ENCODE measurements at places on chromosomes 4 and X. TPM values are rescaled to one million over a fixed set of nuclear protein-coding genes. Genes with fewer than 3 reads are reported as not detected.

- H3K4me3 ChIP-seq = no peak overlapping the region
- no peak overlapping the region for H3K27ac ChIP-seq
- peaks cover 13% of the 10 kb centered on the region for H3K36me3 ChIP-seq
- no peaks in the 10 kb centered on the region for H3K27me3 ChIP-seq
Observed at GRCh38 chr4:51870441-51871188, 27.7 kb downstream of the DCUN1D4 start.

GRCh38 chr4:130329036-130329435, 1233.1 kb downstream of the C4orf33 start:
- H3K27me3 ChIP-seq = no peaks in the 10 kb centered on the region
- DNase-seq = no peak
- no peak overlapping the region for H3K27ac ChIP-seq

DNA sequence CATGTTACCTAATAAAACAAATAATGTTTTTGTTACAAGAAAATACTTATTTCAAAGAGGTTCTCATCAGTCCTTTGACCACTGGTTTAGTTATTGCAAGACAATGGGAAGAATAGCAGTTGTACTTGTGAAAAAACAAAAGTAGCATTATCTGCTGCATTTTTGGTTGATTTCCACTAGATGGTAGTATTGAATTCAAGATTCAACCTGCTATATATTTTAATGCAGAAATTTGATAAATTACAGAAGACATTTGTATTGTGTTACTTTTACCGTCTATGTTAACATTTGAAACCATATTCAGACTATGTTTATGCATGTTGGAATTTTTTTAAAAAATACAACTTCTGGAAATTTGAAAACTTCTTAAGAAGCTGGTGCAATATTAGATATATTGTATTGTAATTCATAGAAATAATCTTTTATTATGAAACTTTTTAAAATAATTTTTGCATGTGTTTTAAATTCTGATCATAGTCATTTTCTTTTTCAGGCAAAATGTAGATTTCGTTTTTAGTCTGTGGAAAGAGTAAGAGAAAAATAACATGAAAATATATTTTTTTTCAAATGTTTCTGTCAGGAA, 56.4 kb downstream of the SPCS3 start:
- H3K27ac ChIP-seq = no peak overlapping the region
- H3K36me3 ChIP-seq = no peaks in the 10 kb centered on the region
- H3K4me3 ChIP-seq = no peak overlapping the region
- H3K27me3 ChIP-seq = no peaks in the 10 kb centered on the region

DNA sequence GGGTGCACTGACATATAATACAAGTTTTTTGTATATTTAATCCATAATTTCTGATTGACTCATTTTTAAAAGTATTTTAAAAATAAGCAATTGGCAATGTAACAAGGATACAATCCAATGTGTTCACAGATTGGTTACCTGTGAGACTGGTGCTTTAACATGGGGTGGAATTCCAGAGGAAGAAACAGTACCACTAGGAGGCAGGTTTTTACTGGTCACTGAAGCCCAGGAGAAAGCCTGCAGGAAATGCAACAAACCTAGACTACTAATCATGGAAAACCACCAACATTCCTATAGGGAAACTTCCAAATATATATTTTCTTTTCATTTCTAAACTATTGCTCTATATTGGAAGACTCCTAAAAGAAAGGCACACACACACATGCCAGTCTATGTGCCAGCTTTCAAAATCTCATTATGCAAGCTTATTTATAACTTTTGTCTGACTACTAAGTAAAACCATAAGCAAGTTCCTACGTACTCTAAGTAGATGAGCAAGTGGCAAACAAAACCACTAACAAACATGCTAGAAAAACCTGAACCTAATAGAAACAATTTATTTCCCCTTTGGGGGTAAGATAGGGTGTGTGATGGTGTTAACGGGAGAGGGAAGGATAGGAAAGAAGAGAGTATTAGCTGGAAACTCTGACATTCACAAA, 19.2 kb downstream of the G3BP2 start:
- H3K27ac ChIP-seq = no peak overlapping the region
- no peaks in the 10 kb centered on the region for H3K27me3 ChIP-seq
- DNase-seq = no peak
- no peak overlapping the region for H3K4me3 ChIP-seq
- no peaks in the 10 kb centered on the region for H3K36me3 ChIP-seq
- peaks cover 2% of the 10 kb centered on the region for H3K4me1 ChIP-seq

DNA sequence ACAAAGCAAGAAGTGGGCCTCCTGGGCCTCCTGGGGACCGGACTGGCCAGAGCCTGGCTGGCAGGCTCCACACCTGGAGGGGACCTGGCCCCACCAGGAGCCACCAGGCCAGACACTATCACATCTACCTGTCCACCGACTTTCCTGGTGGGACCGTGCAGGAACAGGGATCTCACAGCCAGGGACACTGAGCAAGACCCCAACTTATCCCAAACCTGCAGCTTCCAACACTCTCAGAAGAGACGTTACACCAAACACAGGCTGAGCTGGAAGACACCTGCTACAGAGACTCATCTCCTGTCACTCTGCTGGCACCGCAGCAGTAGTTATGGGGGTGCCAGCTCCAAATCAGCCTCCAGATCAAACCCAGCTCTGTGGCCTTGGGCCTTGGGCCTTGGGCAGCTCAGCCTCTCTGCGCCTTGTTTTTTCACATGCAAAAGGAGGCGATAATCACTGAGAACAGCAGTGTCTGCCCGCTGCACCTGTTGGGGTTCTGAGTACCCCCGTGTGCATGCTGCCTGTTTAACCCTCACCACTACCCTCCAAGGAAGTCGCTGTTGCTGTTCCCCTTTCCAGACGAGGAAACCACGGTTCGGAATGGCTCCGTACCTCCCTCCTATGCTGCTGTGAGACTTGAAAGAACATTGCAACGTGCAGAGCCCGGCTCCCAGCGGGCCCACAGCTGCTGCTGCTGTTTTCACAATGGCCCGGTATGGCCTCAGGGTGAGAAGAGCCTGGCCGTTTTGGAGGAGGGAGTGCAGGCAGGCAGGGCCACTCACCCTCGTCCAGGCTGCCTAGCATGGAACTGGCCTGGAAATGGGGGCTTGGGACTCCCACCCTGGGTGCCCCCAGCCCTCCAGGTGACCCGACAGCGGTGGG, 69.6 kb downstream of the ADRA2C start:
- peaks cover 29% of the 10 kb centered on the region for H3K27me3 ChIP-seq
- H3K4me3 ChIP-seq = no peak overlapping the region
- H3K36me3 ChIP-seq = no peaks in the 10 kb centered on the region
- no peak for DNase-seq

DNA sequence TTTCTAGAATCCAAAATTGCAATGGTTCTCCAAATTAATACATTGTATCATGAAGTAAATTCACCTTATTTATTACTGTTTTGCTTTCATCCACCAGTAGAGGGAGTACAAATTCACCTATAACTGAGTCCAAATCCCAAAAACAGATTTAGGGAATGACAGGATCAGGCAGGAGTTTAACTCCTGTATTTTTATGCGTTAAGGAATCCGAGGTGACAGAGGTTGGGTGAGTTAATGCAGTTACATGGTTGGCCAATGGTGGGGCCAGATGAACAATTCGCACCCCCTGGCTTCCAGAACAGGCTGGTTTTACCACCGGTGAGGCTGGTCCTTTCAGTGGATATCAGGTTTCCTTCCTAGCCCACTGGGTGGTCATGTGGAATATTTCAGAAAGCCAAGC, 82.4 kb downstream of the MTNR1A start:
- no peaks in the 10 kb centered on the region for H3K36me3 ChIP-seq
- H3K27ac ChIP-seq = no peak overlapping the region
- H3K27me3 ChIP-seq = no peaks in the 10 kb centered on the region

DNA sequence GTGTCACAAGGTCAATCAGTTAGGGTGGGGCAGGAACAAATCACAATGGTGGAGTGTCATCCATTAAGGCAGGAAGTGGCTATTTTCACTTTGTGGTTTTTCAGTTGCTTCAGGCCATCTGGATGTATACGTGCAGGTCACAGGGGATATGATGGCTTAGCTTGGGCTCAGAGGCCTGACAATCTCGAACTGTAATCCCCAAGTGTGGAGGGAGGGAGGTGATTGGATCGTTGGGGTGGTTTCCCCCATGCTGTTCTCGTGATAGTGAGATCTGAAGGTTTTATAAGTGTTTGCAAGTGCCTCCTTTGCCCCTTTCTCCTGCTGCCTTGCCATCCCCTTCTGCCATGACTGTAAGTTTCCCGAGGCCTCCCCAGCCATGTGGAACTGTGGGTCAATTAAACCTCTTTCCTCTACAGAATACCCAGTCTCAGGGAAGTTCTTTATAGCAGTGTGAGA, 36.7 kb upstream of the STS start:
- DNase-seq = no peak
- H3K36me3 ChIP-seq = no peaks in the 10 kb centered on the region
- H3K4me3 ChIP-seq = no peak overlapping the region
- H3K27me3 ChIP-seq = no peaks in the 10 kb centered on the region
- H3K27ac ChIP-seq = no peak overlapping the region

GRCh38 chr4:38150766-38151165, 190.6 kb downstream of the PTTG2 start:
- peaks cover 18% of the 10 kb centered on the region for H3K4me1 ChIP-seq
- no peak overlapping the region for H3K27ac ChIP-seq
- DNase-seq = no peak
- H3K36me3 ChIP-seq = no peaks in the 10 kb centered on the region

The TXK gene
- total RNA-seq = 7.3 TPM

DNA sequence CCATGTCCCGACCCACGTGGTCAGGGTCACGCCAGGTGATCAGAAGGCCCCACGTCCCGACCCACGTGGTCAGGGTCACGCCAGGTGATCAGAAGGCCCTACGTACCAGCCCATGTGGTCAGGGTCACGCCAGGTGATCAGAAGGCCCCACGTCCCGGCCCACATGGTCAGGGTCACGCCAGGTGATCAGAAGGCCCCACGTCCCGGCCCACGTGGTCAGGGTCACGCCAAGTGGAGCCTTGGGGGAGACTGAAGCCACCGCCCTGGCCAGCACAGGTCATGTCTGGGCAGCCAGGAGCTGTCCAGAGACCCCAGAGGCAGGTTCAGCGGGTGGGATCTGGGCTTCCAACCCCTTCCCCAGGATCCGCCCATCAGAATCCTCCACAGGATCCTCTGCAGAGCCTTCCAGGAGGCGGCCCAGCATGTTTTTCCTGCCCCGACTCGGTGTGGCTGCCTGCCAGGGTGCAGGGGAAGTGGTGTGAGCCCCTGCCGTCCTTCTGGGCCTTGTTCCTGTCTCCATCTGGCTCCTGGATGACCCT, 58.4 kb downstream of the FAM53A start:
- H3K27ac ChIP-seq = no peak overlapping the region
- DNase-seq = no peak
- no peaks in the 10 kb centered on the region for H3K4me1 ChIP-seq
- no peaks in the 10 kb centered on the region for H3K36me3 ChIP-seq
- no peak overlapping the region for H3K4me3 ChIP-seq

DNA sequence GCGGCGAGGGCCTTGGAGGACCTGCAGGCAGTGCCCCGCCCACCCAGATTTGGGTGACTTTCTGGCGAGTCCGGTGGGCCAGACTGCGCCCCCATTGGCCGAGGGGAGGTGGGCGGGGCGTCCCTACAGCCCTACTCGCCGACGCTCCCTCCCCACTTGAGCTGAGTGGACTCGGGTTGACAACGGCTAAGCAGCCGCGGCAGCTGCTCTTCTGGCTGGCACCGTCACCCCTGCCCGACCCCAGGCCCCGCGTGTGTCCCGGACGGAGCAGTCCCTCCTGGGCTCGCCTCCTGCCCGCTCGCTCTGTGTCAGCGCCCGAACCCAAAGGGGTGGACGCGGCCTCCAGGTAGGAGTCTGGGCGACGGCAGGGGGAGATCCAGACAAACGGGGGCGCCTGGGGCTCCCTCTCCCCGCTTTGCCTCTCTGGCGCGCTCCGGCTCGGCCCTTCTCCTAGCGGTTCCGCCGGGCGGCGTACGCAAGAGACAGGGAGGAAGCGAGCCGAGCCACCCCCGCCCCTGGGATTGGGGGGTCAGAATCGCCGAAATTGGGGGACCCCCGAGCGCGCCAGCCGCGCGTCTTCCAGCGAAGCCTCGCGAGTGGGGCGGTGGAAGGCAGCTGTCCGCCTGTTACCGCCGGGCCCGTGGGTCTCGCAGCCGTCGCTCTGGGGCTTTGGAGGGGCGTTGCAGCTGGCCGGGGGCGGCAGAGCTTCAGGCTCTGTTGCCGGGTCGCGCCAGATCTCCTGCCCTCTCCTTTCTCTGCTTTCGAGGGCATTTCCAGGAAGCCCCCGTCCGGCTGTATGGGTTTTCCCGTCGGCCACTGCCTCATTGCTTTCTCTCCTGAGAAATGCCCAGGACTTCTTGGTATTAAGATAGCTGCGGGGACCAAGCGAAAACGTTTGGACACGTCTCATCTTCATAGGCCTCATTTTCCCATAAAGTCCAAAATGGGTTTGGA, 46.3 kb downstream of the STARD8 start:
- H3K36me3 ChIP-seq = no peaks in the 10 kb centered on the region
- peak; percentile 69 for DNase-seq
- H3K27me3 ChIP-seq = peaks cover 6% of the 10 kb centered on the region
- peak overlapping the region; percentile 59 for H3K27ac ChIP-seq

DNA sequence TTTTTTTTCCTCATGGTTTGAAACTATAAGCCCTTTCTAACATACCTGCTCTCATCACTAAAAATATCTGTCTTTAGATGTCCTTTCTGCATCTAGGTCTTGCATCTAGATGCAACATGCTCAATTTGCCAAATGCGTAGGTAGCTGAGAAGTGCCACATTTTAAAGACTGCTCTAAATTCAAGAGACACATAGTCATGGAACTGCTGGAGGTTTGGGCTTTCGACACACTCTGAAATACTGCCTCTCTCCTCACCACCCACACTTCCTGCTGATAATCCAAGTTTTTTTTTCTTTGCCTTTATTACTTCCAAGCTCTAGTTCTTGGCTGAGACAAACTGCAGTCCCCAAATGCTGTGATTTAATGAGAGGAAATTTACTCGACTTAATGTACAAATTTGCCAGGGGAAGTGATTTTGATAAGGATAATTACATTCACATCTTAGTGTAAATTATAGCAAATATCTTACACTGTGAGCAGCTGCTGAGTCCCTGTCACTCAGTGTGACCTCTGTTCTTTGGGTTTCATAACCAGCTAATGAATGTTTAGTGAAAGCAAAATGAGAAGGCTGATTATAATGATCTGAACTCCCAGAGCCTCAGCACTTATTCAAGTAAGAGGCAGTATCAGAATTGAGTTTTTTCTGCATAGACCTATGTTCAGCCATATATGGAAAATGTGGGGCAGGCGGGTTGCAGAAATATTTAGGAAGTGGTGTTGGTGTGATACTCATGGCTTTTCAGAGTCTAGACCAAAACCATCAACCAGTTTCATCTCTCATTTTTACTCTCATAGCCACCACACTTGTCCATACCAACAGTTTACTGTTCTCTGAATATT, 31.3 kb downstream of the DRD5 start:
- H3K4me3 ChIP-seq = no peak overlapping the region
- H3K27me3 ChIP-seq = no peaks in the 10 kb centered on the region
- DNase-seq = no peak
- H3K4me1 ChIP-seq = no peaks in the 10 kb centered on the region
- no peaks in the 10 kb centered on the region for H3K36me3 ChIP-seq

- H3K27me3 ChIP-seq = no peaks in the 10 kb centered on the region
- H3K27ac ChIP-seq = no peak overlapping the region
- no peaks in the 10 kb centered on the region for H3K4me1 ChIP-seq
- DNase-seq = no peak
- H3K4me3 ChIP-seq = no peak overlapping the region
Observed at GRCh38 chr4:95209927-95210326, 338.8 kb downstream of the UNC5C start.

- no peaks in the 10 kb centered on the region for H3K36me3 ChIP-seq
- peak; percentile 46 for DNase-seq
- no peak overlapping the region for H3K4me3 ChIP-seq
- H3K4me1 ChIP-seq = peaks cover 35% of the 10 kb centered on the region
Observed at GRCh38 chr4:123616951-123617461, 220.4 kb downstream of the SPRY1 start.

GRCh38 chrX:15834053-15834452, 20.6 kb downstream of the AP1S2 start:
- H3K4me1 ChIP-seq = peaks cover 4% of the 10 kb centered on the region
- H3K36me3 ChIP-seq = no peaks in the 10 kb centered on the region
- H3K27me3 ChIP-seq = no peaks in the 10 kb centered on the region
- no peak overlapping the region for H3K27ac ChIP-seq
- no peak overlapping the region for H3K4me3 ChIP-seq
